A549 treated with CpdA at 1 μM for 4 hours (cell line): ENCODE measurements at places on chromosomes 1 and 21. TPM values are rescaled to one million over a fixed set of nuclear protein-coding genes. Genes with fewer than 3 reads are reported as not detected.

ASCL5 gene
- 0.08 to 0.27 TPM (median 0.09 TPM) in 4 of 5 replicates, not detected in the other for total RNA-seq

EXOC8 gene
- total RNA-seq, result 7.3 to 9.6 TPM (median 7.8 TPM) in 5 replicates

TRAF3IP3 gene
- total RNA-seq, result not detected in 5 replicates

LCE1A gene
- total RNA-seq, result not detected in 5 replicates

GUCA2A gene
- 0.33 TPM in 1 of 5 replicates, not detected in the others for total RNA-seq

CLDN8 gene
- not detected in 5 replicates for total RNA-seq

RGS13 gene
- not detected in 5 replicates for total RNA-seq

DMBX1 gene
- total RNA-seq, result 0.61 to 1.5 TPM (median 0.82 TPM) in 5 replicates

TSACC gene
- total RNA-seq, result 1.4 to 2.5 TPM (median 2.3 TPM) in 5 replicates

WASF2 gene
- total RNA-seq, result 40.1 to 52.5 TPM (median 48.7 TPM) in 5 replicates

CFAP141 gene
- total RNA-seq, result not detected in 5 replicates

DIPK1A gene
- total RNA-seq, result 7.4 to 9.7 TPM (median 8.7 TPM) in 5 replicates

PAQR6 gene
- 2.9 to 5.1 TPM (median 3.0 TPM) in 5 replicates for total RNA-seq

ETV3L gene
- total RNA-seq, result not detected in 5 replicates

DUSP23 gene
- 50.8 to 73.5 TPM (median 71.6 TPM) in 5 replicates for total RNA-seq

RPL11 gene
- 1,243 to 1,564 TPM (median 1,402 TPM) in 5 replicates for total RNA-seq

ZMYM1 gene
- 5.5 to 8.5 TPM (median 5.8 TPM) in 5 replicates for total RNA-seq

FAM167B gene
- total RNA-seq, result 0.55 to 1.0 TPM (median 0.80 TPM) in 5 replicates

TNFRSF18 gene
- total RNA-seq, result 0.08 TPM in 1 of 5 replicates, not detected in the others

LINGO4 gene
- not detected in 5 replicates for total RNA-seq

TRNAU1AP gene
- 16.6 to 25.8 TPM (median 23.6 TPM) in 5 replicates for total RNA-seq

BSND gene
- not detected in 5 replicates for total RNA-seq

TMPRSS3 gene
- total RNA-seq, result 0.09 to 0.52 TPM (median 0.37 TPM) in 4 of 5 replicates, not detected in the other

C1orf115 gene
- 4.4 to 5.8 TPM (median 5.2 TPM) in 5 replicates for total RNA-seq

SLC9C2 gene
- total RNA-seq, result not detected in 5 replicates

NES gene
- total RNA-seq, result 1.2 to 1.4 TPM (median 1.4 TPM) in 5 replicates

SLAMF9 gene
- 0.17 to 0.25 TPM (median 0.22 TPM) in 3 of 5 replicates, not detected in the others for total RNA-seq

XPR1 gene
- total RNA-seq, result 18.3 to 26.7 TPM (median 22.2 TPM) in 5 replicates

RAB13 gene
- total RNA-seq, result 134 to 160 TPM (median 139 TPM) in 5 replicates

KIAA1614 gene
- 0.38 to 1.2 TPM (median 0.97 TPM) in 5 replicates for total RNA-seq

NKAIN1 gene
- 0.98 to 1.7 TPM (median 1.5 TPM) in 5 replicates for total RNA-seq

CACNA1S gene
- total RNA-seq, result 0.02 TPM in 1 of 5 replicates, not detected in the others

ERG gene
- total RNA-seq, result 0.03 to 0.14 TPM (median 0.08 TPM) in 4 of 5 replicates, not detected in the other

C8B gene
- total RNA-seq, result not detected in 5 replicates

CCDC24 gene
- total RNA-seq, result 3.8 to 7.2 TPM (median 6.7 TPM) in 5 replicates

ATP5PB gene
- total RNA-seq, result 233 to 263 TPM (median 253 TPM) in 5 replicates

LAMC2 gene
- 25.3 to 36.8 TPM (median 29.1 TPM) in 5 replicates for total RNA-seq

CLCNKB gene
- 0.03 to 0.09 TPM in 2 of 5 replicates, not detected in the others for total RNA-seq

TGFB2 gene
- 23.7 to 31.9 TPM (median 27.5 TPM) in 5 replicates for total RNA-seq

ADGRB2 gene
- 5.8 to 7.5 TPM (median 7.1 TPM) in 5 replicates for total RNA-seq

WNT3A gene
- 0.02 to 0.06 TPM (median 0.05 TPM) in 3 of 5 replicates, not detected in the others for total RNA-seq

AGMAT gene
- 6.1 to 8.5 TPM (median 7.9 TPM) in 5 replicates for total RNA-seq

HPCA gene
- total RNA-seq, result 0.22 to 0.51 TPM (median 0.28 TPM) in 5 replicates

TMEM269 gene
- total RNA-seq, result 0.07 to 0.40 TPM (median 0.10 TPM) in 4 of 5 replicates, not detected in the other

TRAF5 gene
- 6.4 to 8.7 TPM (median 7.4 TPM) in 5 replicates for total RNA-seq

OR10J1 gene
- total RNA-seq, result not detected in 5 replicates
